Activated T-cell treated with anti-CD3 and anti-CD28 coated beads for 48 hours (primary cell): ENCODE measurements at places on chromosomes 3 and 15.

GRCh38 chr3:45059132-45059531 is 33.0 kb downstream of the CLEC3B start:
- DNase-seq: no peak

DNA sequence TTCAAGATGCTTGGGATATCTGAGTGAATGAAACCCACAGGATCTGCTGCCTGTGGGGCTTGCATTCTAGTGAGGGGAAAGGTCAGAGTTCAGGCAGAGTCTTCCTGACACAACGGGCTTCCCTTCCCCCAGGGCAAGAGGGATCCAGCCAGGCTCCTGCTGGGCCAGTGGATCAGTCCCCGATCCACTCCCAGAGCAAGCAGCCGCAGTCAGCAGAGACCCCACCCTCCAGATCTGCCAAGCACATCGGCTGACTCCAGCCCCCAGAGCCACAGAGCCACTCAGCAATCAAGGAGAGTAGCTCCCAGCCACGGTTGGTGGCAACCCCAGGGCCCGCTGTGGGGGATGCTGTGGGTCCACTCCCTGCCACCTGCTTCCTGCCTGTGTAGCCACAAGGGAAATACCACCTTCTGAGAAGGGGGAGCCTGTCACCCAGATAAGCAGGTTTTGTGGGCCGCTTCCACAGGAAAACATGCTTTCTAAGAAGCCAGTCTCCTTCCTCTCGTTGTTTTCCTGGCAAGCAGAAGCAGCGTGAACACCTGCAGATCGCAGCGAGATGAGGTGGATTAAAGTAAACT is 44.9 kb downstream of the CPN2 start:
- DNase-seq: no peak

GRCh38 chr3:141073580-141073979 is 22.4 kb downstream of the SPSB4 start:
- no peak for DNase-seq

- DNase-seq: no peak
Observed at GRCh38 chr3:104810896-104811295, 555.8 kb upstream of the ALCAM start.

- no peak for DNase-seq
Observed at GRCh38 chr3:189123595-189124387, 48.0 kb upstream of the TPRG1 start.

DNA sequence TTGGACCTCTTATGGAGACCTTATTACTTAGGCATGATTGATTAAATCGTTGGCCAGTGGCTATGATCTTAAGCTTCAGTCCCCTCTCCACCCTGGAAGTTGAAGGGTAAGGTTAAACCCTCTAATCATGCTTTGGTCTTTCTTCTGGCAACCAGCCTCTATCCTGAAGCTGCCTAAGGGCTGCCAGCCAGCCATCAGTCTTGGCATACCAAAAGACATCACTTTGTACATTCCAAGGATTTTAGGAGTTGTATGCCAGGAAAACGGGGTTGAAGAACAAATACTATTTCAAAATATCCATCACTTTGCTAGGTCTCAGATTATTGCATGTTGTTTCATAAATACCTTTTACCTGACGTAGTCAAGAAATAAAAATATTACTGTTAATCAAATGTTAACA is 28.9 kb downstream of the UBE2E2 start:
- no peak for DNase-seq

DNA sequence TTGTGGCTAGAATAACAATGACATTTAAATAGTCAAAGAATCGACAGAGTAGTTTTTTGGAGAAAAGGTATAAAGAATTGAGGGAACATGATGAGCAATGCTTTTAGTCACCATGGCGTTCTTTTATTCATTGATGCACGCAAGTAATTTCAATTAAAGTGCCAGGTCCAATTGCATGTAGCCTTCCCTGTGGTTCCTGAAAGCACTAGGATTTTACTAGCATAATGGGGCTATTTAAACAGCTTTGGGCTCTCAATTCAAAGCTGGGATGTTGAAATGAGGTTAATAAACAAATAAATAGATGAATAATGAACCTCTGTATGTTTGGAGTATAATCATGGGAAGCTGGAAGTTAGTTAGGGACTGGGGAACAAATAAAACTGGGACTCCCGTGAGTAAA is 121.2 kb upstream of the GAP43 start:
- DNase-seq: no peak

- DNase-seq: no peak
Observed at GRCh38 chr3:78495301-78495700, 1272.5 kb downstream of the ROBO1 start.

DNA sequence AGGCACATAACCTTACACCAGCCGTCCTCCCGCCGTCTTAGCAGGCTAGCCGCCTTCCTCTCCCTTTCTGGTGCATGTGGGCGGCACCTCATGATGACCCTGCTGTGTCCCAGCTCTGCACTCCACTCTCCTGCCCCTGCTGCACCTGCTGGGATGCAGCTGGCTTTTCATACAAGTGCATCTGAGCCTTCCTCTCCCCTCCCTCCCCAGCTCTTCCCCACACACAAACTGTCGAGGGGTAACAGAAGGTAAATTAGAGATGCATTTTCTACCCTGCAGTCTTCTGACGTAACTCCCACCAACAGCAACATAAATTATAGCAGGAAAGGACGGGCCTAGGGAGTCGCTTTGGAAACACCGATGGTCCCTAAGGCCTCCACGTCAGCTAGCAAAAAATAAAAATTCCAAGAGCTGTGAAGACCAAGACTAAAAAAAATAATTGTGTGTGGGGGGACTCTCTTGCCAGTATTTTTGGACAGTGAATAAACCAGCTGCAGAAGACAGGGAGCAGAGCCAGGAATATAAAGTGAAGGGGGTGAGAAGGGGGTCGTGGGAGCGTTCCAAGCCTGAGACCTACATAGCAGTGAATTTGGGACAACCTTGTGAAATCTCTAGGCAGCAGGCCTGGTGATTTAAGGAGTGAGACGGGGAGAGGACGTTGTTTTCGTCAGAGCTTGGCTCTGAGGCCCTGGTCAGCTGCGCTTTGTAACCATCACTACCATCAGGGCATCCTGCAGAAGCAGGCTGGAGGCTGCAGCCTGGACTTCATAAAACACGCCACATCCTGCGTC is 216.2 kb downstream of the ADAMTS17 start:
- no peak for DNase-seq

DNA sequence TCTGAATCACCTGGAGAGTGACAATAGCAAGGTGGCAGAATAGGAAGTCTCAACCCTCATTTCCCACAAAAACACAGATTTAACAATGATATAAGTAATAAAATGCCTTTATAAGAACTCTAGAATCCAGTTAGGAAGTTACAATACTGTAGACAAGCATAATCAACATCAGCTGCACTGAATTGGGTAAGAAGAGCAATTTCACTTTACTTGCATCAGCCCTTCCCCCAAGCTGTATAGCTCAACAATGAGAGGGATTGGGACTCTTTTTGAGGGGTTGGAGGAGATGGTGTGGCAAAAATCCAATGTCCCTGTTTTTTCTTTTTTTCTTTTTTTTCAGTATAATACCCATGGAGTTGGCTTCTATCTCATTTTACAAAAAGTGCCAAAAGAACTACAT is 63.1 kb downstream of the SERP1 start:
- no peak for DNase-seq

GRCh38 chr3:127207727-127208482 is 15.0 kb downstream of the PRR23E start:
- no peak for DNase-seq

DNA sequence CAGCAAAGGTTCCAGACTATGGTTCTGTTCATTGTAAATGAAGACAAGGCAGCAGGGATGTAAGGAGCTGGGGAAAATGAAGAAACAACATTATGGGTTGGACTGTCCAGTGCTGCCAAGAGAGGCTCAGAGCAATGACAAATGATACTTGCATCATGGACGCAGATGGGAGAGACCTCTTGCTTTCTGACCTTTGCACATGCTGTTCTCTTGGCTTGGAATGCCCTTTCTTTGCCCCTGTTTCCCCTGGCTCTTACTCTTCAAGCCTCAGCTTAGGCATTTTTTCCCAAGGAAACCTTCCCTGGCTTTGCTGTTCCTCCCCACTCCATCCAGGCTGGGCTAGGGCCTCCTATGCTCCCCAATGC is 59.9 kb upstream of the RAD18 start:
- no peak for DNase-seq

DNA sequence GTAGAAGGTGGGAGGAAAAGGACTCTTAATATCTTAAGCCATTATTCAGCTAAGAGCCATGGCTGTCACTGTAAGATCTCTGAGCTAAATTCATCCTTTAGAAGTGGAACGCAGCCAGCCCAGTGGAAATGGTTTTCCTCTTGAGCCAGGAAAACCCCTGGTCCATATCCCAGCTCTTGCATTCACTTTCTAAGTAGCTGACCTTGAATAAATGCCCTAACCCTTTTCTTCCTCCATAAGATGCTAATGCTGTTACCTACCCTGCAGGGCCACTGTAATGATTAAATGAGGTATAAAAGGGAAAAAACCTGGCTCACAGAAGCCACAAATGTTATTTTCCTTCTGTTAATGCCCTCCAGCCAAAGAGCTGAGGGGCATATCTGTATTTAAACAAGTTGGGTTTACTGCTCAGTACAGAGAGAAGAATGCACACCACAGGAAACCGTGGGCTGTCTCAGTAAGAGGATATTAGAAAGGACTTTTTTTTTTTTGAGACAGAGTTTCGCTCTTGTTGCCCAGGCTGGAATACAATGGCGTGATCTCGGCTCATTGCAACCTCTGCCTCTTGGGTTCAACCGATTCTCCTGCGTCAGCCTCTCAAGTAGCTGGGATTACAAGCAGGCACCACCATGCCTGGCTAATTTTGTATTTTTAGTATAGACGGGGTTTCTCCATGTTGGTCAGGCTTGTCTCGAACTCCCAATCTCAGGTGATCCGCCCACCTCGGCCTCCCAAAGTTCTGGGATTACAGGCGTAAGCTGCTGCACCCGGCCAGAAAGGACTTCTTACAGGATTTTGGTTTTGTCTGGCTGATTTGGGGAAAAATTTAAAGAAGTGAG is 6.8 kb downstream of the UBL7 start:
- DNase-seq: no peak

DNA sequence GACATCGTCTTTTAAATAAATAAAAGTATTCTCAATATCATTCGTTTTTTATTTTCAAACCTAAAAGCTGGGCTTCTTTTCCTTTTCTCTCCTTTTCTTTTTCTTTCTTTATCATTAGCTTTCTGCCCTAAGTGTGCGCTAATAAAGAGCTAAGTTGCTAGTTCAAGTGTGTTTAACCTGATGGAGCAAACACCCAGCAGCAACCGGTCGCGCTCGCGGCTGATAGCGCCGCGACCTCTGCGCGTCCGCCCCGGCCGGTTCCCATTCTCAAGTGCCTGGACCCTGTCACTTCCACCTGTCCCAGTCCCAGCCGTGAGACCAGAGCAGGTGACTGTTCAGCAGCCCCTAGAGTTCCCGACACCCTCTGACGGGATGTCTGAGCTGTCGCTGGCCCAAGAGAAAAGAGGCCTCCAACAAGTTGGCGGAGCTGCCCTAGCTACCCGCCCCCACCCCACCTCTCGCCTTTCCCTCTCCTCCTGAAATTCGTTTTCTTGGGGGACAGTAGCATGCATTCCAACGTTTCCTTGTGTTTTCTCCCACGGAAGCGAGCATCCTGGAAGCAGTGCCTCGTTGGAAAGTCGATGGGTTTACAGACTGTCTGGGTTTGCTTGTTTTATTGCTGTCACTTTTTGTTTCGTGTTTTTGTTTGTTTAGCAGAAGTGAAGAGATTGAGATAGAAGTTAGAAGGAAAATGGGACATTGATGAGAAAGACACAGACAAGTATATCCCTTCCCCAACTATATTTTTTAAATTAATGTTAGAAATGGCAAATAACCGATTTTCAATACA is 3.1 kb upstream of the MECOM start:
- no peak for DNase-seq

DNA sequence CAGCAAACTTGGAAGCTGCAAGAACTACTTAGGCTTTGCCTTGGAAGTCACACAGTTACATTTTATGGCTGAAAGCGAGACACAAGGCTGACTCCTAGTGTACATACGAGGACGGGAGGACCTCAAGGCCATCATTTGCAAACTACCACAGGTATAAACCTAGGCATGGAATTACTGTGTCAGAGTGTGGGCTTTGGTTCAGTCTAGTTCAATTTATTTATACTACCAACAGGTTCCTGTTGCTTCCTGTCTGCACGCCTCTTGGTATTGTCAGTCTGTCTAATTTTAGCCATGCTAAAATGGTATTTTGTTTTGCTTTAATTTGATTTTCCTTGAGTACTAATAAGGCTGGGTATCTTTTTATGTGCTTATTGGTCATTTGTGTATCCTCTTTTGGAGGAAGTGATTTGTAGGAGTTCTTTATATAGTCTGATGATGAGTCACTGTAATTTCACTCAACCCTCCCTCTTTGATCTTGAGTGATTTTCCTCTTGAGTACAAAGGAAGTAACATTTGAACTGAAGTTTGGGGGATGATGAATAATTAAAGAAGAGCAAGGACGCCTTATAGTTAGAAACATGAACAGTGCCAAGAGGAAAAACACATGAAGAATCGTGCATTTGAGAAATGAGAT is 8.2 kb downstream of the ANKRD34C start:
- no peak for DNase-seq

GRCh38 chr15:71748293-71748718 is 62.0 kb upstream of the NR2E3 start:
- no peak for DNase-seq

DNA sequence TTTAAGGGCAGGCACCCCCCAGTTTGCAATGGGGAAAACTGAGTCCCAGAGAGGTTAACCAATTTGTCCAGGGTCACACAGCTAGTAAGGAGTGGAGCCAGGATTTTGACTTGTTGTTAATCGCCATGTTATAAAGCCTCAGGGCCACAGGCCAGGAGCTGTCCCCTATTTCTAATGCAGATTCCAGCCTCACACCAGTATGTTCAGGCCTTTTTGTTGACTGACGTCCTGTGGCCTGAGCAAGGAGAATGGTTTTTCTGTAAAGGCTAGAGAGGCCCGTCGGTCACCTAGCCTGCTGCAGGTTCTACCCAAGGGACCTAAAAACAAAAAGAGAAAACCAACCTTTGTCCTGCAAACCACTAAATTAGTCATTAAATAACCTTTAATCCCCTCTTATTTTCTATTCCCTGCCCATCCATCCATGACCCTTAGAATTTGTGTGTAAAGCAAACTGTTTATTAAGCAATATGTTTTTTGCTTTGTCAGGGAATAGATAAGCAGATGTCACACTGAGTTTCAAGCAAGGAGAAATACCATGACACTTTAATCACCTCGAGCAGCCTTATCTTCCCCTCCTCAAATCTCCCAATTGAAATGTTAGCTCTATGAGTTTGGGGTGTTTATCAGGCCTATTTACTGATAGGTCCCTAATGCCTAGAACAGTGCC is 14.1 kb downstream of the ACOX2 start:
- no peak for DNase-seq

- DNase-seq: no peak
Observed at GRCh38 chr15:41424809-41425208, 7.9 kb downstream of the RTF1 start.

GRCh38 chr3:160038862-160039562 is 50.4 kb downstream of the IL12A start:
- peak; percentile 11 for DNase-seq

GRCh38 chr15:82764117-82764490 is 41.8 kb downstream of the FSD2 start:
- no peak for DNase-seq

- no peak for DNase-seq
Observed at GRCh38 chr3:99031778-99032177, 130.3 kb upstream of the DCBLD2 start.

- DNase-seq: no peak
Observed at GRCh38 chr3:4749567-4750002, 229.7 kb upstream of the BHLHE40 start.

- no peak for DNase-seq
Observed at GRCh38 chr15:70509731-70510143, 253.6 kb downstream of the UACA start.

GRCh38 chr15:49908236-49908932 is 210.6 kb downstream of the ATP8B4 start:
- DNase-seq: no peak
